NCI-H1105 treated with DMSO at 0.1 percent for 48 hours (cell line): ENCODE measurements at places on chromosomes 5 and 9.
A peak's percentile ranks its signal among the peaks of the same experiment; 100 is the strongest.

DNA sequence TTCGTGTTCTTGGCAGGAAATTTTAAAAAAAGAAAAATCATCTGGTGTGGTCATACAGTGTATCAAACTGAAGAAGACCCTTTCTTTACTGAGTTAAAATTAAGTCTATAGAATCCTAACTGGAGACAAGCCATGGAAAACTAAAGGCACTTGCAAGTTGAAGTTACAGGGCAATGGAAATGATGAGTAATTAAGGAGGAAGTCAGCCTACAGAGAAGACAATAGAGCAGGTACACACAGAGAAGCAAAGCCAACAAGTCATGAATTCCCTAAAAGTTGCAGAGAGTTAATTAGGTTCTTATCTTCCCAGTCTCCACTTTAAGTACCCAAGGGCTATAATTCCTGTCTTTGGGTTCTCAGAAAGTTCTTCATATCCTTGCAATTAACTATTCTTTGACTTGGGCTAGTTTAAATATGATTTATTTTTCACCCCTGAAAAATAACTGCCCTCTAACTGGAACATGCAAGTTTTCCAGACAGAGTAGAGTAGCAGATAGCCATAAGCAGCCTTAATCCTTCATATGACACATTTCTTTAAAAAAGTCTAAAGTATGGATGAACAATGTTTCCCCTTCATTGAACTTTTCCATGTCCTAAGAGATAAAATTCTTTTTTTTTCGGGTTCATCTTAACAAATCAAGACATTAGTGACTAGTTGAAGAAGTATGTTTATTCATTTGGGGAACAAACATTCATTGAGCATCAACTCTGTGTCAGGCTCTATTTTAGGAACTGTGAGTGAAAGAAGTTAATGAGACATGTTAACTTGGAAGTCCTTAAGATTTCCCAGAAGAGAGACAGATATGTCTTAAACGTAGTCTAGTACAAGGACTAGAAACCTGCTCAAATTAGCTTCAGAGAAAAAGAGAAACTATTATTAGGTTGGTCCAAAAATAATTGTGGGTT lies 5.2 kb upstream of the ITGA2 start:
- DNase-seq = no peak

GRCh38 chr9:14080959-14081542 lies 232.9 kb downstream of the NFIB start:
- no peak for DNase-seq

- DNase-seq = no peak
Observed at GRCh38 chr5:73030531-73030930, 74.7 kb downstream of the FCHO2 start.

DNA sequence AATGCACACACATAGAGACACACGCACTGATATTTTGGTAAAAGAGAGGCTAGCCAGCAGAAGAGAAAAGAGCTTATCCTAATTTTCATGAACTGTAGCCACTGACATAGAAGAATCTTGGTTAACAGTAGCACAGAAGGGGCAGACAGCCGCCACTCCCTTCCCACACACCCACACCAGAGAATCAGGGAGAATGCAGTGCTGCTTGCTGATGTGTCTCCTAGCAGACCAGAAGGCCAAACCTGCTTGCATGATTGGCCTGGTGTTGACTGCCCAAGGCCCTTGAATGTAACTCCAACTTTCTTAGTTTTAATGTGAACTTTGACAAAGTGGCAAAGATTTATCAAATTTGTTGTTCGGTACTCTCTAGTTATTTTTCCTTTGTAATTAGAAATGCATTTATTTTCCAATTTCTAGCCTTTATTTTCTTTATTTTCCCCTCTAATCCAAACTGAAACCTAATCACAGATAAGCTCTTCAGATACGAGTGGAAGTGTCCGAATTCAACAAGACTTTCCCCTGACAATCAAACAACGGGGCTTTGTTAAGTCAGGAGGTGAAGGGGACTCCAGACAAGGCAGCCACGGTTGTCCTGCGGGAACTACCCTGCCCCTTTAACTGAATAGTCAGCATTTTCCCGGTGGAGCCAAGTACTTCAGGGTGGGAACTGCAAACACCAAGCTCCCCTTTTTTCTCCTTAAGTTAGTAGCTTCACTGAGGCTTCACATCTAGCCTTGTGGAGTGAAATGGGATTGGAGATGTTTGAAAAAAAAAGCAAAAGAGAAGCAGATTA lies 81.9 kb upstream of the CTSL start:
- no peak for DNase-seq

DNA sequence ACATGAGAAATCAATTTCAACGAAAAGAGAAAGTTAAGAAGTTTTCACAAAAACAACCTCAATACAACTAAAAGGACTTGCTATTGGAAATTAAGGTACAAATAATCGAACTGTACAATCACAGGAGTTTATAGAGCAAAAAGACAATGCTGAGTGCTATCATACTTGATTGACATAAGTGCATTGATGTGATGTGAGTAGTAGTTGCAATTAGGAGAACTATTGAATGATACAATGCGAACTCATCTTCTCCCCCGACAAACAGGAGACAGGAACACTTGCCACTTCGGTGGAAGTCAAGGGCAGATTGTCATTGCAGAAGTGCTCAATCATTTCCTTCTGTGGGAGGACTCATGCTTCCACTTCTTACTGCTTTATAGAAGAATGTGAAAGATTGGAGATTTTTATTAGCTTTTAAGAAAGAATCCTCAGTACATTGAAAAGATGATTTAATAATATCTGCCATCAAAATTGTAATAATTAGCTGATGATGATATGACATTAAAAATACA lies 276.6 kb upstream of the MPDZ start:
- DNase-seq = peak; percentile 44

DNA sequence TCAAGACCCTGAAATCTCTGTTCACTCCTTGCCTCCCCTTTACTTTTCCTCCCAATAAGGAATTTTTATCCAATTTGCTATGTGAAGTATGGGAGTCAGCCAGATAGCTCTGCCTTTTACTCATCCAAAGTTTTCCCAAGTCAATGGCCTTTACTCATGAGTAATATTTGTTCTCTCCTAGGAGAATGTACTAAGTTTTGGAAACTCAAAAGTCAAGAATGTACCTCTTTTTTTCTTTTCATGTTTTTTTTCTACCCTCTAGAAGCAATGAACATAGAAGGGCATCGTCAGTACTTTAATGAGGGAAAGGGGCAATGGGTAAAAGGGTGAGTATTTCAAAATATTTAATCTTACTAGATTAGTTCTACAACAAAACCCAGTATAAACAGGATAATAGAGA lies 140.2 kb upstream of the SGCD start:
- no peak for DNase-seq
